CD4-positive, alpha-beta T cell treated with Interleukin-6 for 4 hours (primary cell): ENCODE measurements at places on chromosomes 1 and 21.

DNA sequence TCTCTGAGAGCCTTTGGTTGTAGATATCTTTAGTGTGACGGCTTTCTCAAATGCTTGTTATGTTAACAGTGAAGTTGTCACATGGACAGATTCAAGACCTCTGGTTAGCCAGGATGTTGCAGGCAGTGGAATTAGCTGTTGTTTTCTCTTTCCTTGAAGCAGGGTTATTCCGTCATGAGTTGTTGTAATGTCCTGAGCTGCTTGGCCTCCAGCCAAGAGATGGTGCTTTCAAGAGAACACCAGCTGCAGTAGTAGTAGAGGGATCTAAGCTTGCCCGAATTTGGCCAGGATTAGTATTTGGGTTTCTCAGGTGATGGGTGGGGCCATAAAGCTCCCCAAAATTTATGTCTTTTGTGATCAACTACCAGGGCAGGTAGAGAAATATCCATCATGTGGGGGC lies 13.4 kb downstream of the KCNE1 start:
- no peak for DNase-seq

DNA sequence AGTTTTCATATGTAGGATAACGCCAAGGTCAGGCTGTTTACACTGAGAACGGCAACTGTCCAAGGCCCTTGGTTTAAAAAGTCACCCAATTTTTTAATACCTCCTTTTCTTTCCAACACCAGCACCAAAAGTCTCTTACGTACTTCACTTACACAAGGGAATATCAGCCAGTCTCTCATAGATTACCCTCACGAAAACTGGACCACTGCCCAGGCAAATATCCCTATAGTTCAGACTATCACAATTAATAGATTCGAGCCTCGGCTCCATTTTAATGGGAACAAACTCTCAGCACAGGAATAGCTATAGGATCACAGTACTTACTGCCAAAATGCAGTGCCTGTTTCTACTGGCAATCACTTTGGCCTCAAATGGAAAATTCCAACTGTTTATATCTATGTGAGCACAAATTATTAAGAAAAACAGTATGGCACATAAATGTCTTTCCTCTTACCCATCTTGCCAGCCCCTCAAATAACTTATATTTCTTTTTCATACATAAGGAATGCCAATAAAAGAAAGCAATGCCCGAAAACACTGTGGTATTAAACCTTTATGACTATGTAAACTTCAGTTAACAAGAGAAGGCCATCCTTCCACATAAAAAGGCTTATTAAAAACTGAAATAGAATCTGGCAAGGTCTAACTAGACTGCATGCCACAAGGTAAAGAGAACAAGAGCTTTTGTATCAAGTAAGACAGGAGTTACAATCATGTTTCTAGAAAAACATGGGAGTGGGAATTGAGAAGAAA lies 97.8 kb downstream of the SLC45A1 start:
- DNase-seq, result no peak

GRCh38 chr21:44295163-44295573 lies 4.7 kb upstream of the PFKL start:
- DNase-seq, result no peak

- DNase-seq, result no peak
Measured at GRCh38 chr1:192986110-192986747, 72.9 kb downstream of the UCHL5 start.

GRCh38 chr1:35883635-35884101 lies 659 bp downstream of the AGO1 start:
- DNase-seq, result peak; percentile 61

DNA sequence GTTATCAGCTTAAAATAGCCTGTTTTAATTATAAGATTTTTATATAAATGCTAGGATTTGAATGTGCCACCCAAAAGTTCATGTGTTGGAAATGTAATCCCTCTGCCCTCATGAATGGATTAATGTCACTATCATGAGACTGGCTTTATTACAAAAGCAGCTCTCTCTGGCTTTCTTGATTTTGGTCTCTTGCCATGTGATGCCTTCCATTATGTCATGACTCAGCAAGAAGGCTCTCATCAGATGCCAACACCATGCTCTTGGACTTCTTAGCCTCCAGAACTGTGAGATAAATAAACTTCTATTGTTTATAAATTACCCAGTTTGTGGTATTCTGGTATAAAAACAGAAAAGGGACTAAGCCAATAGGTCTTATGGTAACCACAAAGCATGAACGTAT lies 6.9 kb upstream of the PRSS38 start:
- DNase-seq, result no peak

DNA sequence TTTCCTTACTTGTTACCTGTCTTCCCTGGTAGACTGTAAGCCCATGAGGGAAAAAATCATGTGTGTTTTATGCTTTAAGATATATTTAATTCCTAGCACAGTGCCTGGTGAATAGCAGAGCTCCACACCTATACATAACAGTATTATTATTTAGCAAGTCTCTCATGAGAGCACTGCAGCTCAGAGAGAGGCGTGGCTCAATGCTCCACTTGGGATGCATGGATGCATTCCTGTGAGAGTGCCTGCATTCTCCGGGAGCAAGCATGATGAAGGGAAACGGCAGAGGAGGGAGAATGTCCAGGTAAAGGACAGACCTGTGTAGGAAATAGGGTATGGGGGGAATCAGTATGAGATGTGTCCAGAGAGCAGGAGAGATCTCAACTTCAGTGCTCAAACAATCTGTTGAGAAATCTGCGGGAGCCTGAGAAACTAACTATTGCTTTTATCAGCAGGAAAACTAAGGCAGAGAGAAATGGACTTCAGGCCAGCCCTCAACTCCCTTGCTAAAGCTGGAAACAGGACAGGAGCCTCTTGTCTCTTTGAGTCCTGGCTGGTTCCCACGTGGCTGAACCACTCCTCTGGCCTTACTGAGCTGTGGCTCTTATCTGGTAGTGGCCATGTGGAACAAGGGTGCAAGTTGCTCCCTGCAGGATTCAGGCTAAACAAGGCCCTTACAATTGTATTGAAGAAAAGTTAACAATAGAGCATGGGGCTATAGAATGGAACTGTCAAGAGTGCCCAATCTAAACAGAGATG lies 113.1 kb downstream of the KCNN3 start:
- no peak for DNase-seq

- DNase-seq, result no peak
Measured at GRCh38 chr21:40684726-40685125, 162.2 kb downstream of the DSCAM start.

DNA sequence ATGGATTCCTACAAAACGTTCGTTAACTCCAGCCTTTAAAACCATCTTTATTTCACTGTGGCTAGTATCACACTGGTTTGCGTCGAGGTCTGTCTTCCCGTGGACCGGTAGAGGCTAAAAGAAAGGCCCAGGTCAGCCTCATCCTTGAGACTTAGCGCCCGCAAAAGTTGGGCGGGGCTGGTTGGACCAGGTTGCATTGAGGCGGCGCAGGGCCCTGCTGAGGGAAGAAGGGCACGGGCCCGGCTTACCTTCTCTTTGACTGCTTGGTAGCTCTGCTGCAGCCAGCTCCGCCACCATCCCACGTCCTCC lies 455 bp downstream of the BSDC1 start:
- peak; percentile 40 for DNase-seq

GRCh38 chr1:37752213-37752582 lies 12.7 kb downstream of the EPHA10 start:
- DNase-seq, result no peak

DNA sequence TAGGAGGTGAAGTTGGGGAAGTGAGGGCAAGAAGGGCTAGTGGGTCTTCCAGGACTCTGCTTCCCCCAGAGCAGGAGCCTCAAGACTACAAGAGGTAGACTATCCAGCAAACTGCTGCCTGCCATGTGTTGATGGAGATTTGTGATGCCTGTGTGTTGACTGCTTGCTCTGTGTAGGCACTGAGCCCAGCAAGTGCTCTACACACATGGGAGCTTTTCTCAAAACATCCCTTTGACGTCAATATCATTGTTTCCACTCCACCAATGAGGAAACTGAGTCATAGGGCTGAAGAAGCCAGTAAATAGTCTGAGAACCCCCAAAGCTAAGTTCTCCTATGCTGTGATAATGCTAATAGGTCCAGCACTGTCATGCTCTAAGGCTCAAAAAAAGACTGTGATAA lies 207.2 kb upstream of the NFIA start:
- DNase-seq, result no peak

- DNase-seq, result no peak
Measured at GRCh38 chr1:42684139-42684538, 1.9 kb downstream of the YBX1 start.

DNA sequence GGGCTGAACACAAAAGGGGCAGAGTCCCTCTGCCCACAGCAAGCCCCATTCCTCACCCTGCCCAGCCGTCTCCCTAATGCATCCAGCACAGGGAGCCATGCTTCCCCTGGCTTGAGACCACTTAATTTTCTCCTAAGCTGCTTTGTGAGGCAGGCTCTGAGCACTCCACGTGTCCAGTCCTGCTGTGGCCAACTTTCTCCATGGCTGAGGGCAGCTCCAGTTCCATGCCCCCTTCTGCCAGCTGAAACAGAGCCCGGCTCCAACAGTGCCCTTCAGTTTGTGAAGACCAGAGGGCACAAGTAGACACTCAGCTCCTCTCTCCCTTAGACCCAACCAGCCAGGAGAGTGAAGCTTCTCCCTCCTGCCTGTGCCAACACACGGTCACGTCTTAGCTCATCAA lies 33.8 kb downstream of the PLEKHA6 start:
- no peak for DNase-seq

GRCh38 chr1:94169126-94169525 lies 48.2 kb upstream of the ABCA4 start:
- DNase-seq, result no peak

DNA sequence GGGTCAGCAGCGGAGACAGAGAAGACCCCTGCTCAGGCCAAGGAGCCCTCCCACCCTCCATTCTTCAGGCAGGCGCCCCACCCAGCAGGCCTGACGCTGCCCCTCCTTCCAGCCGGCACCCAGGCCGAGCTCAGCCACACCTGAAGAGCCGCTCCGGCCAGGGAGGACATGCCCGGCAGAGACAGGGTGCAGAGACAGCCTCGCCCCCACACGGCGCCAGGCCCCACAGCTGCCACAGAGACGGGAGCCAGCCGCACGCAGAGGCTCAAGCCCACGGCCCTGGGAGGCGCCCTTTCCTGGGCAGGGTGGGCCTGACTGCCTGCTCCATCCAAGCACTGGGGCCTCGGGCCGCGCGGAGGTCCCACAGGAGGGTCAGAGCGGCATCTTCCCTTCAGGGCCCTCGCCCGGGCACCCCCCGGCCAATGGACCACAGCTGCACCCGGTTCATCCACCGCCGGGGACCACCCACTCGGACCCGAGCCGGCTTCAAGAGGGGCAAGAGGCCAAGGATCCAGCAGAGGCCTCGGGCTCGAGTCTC lies 5.2 kb downstream of the TTLL10 start:
- DNase-seq, result no peak

GRCh38 chr1:190252046-190252445 lies 225.6 kb downstream of the BRINP3 start:
- no peak for DNase-seq

DNA sequence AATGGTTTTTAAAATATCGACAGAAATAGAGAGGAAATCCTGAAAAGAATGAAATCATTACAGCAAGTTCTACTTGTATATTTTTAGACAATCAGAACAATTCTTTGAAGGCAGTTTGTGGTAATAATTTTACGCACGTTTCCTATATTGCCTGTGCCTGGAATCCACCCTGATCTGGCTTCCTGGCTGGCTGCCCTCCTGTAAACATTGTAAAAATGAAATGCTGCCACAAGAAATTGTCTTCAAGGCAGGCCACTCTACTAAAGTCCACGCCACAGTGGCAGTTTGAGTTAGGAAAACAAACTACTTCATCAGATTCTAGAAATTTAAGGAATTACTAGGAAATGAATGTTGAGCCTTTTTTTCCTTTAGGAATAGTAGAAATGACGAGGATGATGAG lies 454.5 kb upstream of the NR5A2 start:
- DNase-seq, result no peak
